ENCODE measurements at places on chromosomes 12 and 14.

- peak; percentile 92 for DNase-seq
These were observed 43.1 kb downstream of the HMGA2 start for GRCh38 chr12:65867394-65867793.

- no peak for DNase-seq
These were observed 4.5 kb downstream of the OR10AD1 start for GRCh38 chr12:48198672-48198971.

DNA sequence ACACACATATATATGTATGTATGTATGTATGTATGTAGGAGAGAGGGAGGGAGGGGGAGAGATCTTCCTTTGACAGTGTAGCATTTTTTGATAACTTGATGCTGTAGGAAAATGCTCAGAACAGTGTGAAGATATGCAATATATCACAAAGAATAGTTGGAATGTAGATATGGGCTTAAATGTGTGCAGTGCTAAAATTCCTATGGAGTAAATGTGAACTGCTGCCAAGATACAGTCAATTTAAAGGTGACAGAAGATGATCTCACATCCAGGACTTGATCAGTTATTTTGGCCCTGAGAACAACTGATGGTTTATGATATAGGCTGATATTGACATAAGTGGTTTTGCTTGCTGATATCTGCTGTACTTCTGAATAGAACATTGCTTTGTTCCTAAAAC lies 84.2 kb downstream of the DAAM1 start:
- peak; percentile 67 for DNase-seq

- no peak for DNase-seq
These were observed 76.1 kb downstream of the STON2 start for GRCh38 chr14:81324011-81324410.

DNA sequence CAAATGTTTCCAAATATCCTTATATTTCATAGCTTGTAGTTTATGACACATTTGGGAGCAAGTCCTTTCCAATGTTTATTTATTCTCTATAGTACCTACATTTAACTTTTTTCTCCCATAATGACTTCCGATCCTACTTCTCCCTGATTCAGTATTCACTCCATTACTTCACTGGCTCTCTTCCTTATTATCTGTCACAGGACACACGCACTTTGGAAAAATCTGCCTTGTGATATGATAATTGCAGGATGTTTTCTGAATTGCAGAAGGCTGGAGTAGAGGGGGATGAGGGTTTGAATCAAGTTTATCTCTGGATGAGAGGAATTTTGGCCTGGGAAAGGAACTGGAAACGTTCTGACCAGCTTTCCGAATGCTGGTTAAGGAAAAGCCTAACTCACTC lies 75.0 kb downstream of the HMGA2 start:
- no peak for DNase-seq

DNA sequence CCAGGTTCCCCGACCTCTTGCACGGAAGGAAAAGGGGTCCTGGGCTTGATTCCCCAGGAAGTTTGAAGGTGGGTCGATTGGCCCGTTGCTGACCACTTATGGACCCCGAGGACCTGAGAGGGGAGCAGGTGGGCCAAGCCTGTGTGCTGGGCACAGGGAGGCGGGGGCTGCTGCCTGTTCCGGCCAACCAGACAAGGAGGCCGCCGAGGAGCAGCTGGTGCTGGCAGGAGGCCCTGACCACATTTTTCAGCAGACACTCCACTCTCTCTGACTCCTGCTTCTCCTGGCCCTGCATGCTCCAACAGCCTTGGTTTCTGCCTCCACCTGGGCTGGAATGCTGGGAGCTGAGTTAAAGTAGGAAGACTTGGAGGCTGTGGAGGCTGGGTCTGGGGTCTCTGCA lies 42.8 kb downstream of the NOS1 start:
- no peak for DNase-seq

DNA sequence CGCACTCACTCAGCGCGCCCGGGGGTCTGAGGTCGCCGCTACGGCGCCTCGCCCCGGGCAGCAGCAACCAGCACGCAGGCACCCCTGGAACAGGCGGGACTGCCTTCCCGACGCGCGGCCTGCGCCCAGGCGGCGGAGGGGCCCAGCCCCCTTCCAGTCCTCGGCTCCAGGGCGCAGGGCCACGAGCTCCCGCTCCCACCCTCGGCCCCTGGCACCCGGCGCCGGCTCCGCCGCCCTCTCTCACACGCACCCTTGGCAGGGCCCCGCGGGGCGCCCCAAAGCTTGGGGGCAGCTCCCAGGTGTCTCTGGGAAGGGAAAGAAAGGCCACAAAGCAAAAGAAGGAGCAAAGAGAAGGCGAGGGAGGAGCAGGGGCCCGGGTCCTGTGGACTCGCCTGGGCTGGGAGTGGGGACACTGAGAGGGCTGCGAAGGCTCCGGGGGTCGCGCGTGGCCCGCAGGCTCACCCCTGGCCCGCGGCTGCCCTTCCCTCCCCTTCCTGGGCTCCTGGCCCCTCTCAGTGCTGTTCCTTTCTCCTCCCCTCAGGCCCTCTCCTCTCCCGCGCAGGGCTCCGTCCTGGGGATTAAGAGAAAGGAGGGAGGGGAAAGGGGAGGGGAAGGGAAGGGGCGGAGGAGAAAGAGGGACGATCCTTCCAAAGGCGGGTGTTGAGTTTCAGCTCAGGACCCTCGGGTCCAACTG lies 907 bp upstream of the EFS start:
- DNase-seq, result peak; percentile 87

GRCh38 chr12:67798768-67799167 lies 150.2 kb downstream of the DYRK2 start:
- DNase-seq, result no peak

- DNase-seq, result peak; percentile 10
These were observed 57.9 kb downstream of the RERG start for GRCh38 chr12:15163030-15163976.

DNA sequence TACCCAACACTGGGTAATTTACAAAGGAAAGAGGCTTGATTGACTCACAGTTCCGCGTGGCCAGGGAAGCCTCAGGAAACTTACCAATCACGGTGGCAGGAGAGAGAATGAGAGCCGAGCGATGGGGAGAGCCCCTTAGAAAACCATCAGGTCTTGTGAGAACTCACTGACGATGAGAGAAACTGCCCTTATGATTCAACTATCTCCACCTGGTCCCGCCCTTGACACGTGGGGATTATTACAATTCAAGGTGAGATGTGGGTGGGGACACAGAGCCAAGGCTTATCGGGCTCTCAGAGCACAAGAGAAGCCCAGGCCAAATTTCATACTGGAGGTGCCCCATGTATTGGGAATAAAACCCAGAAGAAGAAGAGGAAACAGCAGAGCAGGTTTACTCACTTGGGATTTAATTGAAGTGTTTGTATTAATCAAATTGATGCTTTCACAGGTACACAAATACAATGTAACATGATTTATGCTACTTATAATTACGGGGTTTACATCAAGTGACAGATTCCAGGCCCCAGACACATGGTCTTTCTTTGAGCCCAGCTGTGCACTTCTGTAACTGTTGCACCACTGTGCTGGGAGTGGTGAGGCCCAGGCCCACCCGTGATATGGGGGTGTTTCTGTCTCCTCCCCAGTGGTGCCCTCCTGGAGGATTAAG lies 8.2 kb upstream of the CCDC85C start:
- no peak for DNase-seq

- no peak for DNase-seq
These were observed 122.1 kb downstream of the MED13L start for GRCh38 chr12:116155383-116155782.

DNA sequence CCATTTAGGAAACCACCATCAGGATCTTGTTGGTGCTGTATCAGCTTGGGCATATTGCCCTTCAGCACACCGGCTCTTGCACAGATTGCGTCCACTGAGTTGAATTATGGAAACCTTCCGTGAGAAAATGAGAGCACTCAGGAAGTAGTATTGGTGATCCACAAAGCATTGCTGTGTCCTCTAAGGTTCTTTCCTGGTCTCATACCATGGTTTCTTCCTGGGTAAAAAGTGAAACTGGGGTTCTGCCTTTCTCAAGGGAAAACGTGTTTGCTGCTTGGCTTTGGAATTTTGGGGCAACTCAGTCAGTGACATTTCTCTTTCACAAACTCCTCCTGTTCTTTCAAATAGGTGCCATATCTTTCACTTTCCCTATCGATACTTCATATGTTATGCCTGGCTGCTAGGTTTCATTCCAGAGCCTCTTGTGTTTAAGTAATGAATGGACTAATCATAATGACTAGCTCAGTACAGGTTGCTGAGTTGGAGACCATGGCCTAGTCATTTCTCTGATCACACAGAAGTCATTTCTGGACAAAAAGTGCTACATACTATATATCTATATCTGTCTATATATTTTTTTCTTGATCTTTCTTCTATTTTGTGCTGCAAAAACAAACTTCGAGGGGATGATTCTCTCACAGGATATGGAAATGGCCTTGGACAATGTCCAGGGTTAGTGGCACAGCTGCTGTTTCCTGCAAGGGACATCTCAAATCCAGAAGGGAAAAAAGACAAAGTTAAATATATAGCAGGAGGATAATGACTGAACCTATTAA lies 423.4 kb downstream of the ZFP36L1 start:
- DNase-seq, result no peak

GRCh38 chr14:74638066-74638465 lies 26.0 kb upstream of the LTBP2 start:
- DNase-seq, result no peak

- no peak for DNase-seq
These were observed 51.4 kb upstream of the OAS1 start for GRCh38 chr12:112855375-112855774.

- DNase-seq, result no peak
These were observed 656.0 kb upstream of the MDGA2 start for GRCh38 chr14:48331421-48331820.

DNA sequence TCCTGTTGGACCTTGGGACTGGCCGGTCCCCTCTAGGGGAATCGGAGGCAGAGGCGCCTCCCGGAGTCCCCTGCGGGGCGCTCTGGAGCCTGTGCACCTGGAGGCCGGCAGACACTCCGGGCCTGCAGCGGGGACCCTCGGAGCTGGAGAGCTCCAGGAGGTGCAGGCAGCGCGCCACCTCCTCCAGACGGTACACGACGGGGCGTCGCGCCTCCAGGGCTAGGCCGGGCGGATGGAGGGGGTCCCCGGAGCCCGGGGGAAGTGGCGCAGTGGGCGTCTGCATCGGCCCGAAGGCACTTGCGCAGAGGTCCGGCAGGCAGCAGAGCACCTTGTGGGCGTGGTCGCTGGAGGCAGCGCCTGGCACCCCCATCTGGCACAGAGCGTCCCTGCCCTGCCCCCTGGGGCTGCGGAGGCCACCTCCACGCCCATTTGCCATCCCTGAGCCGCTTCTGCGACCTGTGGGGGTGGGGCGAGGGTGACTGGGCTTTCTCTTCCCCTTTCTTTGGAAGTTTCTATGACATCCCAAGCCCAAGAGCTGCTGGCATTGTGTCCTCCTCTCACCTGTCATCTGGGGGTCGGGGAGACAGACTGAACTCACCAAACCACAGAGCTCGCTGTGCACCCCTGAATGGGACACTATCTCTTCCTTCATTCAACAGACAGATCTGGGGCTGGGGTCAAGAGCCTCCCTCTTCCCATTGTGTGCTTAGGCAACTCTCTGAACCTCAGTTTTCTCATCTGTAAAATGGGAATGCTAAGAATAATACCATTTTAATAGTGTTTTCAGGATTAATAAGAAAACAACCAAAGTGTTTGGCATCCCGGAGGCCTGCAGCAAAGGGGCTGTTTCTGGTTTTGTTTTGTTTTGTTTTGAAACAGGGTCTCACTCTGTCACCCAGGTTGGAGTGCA lies 37.5 kb upstream of the CORO1C start:
- no peak for DNase-seq

DNA sequence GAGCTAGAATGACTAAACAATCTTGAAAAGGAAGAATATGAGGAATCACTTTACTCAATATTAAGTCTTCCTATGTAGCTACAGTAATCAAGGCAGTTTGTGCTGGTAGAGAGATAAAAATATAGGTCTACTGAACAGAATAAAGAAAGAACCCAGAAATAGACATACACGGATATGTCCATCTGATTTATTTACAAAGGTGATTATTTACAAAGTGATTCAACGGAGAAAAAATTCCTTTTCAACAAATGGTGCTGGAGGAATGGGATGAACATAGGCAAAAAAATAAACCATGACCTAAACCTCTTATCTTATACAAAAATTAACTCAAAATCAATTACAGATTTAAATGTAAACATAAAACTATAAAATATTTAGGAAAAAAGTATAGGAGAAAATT lies 36.6 kb downstream of the TAOK3 start:
- no peak for DNase-seq

- no peak for DNase-seq
These were observed 292.6 kb downstream of the C12orf75 start for GRCh38 chr12:105622846-105623736.

DNA sequence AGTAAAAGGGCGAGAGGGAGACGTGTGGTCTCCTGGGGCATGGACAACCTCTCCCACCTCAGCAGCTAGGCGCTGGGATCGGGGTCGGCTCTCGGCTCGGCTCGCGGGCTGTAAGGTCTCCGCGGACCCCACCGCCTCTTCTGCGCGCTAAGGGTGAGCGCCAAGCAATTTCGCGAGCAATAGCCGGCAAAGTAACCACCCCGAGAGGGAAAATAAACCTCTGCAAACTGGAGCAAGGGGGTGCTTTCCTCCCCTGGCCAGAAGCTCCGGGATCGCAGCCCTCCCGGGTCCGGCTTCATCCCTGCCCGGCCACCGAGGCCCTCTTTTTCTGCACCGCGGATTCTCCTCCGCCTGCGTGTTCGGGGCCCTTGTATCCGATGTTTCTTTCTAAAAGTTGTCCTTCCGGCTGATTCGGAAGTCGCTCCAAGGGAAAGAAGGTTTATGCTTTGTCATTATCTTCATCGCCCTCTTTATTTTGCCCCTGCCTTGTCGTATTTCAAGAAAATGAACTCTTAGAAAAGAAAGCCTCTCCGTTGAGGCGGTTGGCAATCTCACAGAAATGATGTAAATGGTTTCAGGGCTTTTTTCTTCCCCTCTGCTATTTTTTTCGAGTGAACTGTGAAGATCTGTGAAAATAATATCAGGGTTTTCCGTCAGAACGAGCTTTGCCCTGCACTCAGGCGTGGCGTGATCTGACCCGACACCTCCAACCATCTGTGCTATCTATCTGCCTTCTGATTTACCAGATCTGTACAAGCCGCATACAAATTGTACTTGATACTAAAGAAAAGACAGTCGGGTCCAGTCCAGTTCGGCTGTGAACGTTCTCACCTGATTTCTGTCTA lies 1.7 kb upstream of the SIX6 start:
- no peak for DNase-seq

Data from fibroblast of skin of right biceps (primary cell).